ENCODE measurements at places on chromosomes 6 and 20.

GRCh38 chr20:1987826-1988225 lies 6.0 kb downstream of the PDYN start:
- DNase-seq: no peak

DNA sequence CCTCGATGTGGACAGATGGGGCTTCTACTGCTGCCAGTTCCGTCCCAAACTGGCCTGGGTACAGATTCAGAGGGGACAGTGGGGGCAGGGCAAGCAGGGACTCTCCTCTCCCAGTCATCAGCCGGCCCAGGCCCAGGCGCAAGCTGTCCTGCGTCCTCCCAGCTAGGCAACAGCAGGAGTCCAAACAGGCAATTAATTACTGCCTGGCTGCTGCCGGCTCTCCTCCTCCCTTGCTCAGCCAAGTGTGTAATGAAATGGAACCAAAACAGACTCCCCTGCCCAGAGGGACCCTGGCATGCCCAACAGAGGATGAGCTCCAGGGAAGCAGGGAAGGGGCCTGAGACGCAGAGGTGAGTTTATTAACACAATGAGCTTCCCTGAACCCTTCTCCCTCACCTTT lies 17.8 kb upstream of the SLC32A1 start:
- no peak for DNase-seq

- no peak for DNase-seq
These were observed 25.5 kb upstream of the STX16 start for GRCh38 chr20:58625585-58625984.

DNA sequence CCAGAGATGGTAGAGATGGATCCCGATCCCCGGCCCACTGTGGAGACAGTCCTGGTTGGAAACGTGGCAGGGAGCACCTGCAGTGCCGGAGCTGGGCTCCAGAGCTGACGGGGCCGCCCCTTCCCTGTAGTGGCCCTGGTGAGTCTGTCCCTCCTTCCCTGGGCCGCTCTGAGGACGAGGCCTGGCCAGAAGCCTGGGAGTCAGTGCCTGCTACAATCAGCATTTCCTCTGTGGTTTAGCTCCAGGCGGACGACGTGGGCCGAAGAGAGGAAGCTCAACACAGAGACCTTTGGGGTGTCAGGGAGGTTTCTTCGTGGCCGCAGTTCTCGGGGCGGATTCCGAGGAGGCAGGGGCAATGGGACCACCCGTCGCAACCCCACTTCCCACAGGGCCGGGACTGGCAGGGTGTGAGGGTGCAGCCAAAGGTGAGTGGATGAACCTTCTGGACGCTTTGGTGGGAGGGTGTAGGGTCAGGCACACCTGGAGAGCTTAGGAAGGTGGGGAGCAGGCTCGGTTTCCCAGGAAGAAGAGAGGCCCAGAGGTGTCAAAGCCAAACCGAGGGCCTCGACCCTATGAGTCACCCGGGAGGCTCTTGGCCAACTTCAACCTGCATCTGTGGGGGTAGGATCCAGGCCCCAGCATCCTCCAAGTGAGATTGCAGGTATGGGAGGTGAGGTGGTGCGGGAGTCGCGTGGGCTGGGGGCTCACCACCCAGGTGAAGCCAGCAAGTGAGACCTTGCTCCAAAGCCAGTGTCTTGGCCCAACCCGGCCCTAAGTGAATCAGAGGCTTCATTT lies 9.9 kb downstream of the PSMA7 start:
- DNase-seq: no peak

DNA sequence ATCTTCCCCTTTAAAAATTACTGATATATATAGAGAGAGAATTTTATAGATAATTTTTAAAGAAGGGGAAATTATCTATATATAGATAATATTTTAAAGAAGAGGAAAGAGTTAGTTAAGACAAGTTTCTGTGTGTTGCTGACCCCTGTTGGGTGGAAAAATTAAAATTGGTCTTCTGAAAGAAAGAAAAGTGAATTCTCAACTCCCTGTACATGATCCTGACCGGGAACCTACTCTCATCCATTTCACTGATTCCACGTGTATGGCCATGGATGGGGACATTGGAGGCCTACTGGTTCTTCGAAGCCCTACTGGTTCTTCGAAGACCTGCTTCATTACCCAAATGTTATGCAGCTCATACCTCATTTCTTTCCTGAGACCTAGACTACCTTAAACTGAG lies 53.0 kb upstream of the TCF21 start:
- DNase-seq: no peak

GRCh38 chr6:10413850-10414738 lies 780 bp downstream of the TFAP2A start:
- no peak for DNase-seq

GRCh38 chr6:72461144-72461543 lies 160.7 kb upstream of the KCNQ5 start:
- no peak for DNase-seq

DNA sequence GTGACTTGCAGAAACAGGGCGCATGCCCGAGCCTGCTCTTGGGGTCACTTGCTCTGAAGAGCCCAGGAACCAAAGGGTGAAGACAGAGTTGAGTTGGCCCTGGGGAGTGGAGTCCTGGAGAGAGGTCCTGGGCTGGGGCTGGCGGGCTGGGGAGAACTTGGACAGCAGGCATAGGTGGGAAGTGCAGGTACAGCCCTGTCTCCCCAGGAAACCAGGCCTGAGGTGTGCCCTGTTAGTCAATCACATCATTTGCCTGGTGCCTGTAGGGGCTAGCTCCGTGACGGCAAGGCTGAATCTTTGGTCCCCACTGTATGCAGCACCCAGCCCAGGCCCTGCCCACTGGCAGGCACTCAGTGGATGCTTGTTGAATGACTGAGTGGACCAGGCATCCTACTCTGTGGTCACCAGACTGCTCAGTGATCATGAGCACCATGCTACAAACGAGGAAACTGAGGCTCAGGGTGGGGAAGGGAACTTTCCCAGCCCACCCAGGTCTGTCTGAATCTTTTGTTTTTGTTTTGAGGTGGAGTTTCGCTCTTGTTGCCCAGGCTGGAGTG lies 15.6 kb upstream of the NOL4L start:
- DNase-seq: no peak

- DNase-seq: no peak
These were observed 465.2 kb downstream of the TFAP2B start for GRCh38 chr6:51283723-51284355.
